ENCODE measurements at places on chromosomes 7 and 10. TPM values are rescaled to one million over a fixed set of nuclear protein-coding genes. Genes with fewer than 3 reads are reported as not detected.
A peak's percentile ranks its signal among the peaks of the same experiment; 100 is the strongest.

DNA sequence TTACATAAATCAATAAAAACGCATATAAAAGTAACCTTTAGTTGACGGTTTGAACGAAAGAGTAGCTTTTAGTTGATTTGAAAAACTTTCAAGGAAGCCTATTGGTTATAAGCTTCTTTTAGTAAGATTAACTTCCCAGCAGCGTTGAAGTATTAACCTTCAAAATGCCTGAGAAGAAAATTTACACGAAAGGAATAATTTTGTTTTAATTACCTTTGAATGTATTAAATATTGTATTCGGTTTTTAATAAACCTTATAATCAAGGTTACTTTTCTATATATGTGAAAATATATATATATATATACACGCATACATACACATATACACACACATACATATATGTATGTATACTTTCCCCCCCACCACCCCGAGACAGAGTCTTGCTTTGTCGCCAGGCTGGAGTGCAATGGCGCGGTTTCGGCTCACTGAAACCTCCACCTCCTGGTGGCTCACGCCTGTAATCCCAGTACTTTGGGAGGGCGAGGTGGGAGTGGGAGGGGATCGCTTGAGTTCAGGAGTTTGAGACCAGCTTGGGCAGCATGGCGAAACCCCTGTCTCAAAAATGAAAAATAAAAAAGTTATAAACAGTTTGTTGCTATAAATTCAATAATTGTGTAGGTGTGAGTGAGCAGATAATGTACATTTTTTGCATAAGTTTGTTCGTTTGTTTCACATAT lies 57.6 kb upstream of the EZH2 start:
- DNase-seq, result peak; percentile 78

GRCh38 chr10:26779176-26779860 lies 81.4 kb downstream of the ABI1 start:
- DNase-seq, result no peak

DNA sequence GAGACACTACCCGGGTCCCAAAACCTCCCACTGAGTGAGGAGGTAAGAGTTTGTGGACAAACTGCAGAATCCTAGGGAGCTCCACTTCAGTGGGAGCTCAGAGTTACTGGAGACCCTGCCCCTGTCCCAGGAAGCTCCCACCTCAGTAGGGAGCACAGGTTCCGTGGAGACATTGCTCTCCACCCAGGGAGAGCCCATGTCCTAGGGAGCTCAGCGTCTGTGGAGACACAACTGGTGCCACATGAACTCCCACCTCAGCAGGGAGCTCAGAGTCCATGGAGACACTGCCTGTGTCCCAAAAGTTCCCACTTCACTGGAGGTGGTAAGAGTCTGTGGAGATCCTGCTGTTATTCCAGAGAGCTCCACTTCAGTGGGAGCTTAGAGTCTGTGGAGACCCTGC lies 6.3 kb downstream of the MYO1G start:
- no peak for DNase-seq

GRCh38 chr7:33186192-33186591 lies 56.8 kb downstream of the BBS9 start:
- DNase-seq, result no peak

- no peak for DNase-seq
Measured at GRCh38 chr10:31741473-31741872, 187.2 kb downstream of the ARHGAP12 start.

DNA sequence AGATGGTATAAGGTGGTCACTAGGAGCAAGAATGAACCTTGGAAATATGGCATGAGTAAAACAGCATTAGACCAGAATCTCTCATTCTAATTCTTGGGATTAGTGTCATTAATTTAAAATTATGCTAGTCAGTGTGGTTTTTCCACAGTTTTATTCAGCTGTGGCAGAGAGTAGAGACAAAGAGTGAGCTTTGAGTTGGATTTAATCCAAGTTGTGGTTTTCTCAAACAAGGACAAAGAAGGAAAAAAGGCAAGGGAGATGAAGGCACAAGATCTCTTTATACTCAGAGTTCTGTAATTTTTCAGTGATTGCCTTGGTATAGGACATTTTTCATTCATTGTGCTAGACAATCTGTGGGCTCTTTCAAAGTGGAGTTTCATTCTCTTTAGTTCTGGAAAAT lies 28.2 kb upstream of the AKAP9 start:
- no peak for DNase-seq

The HKDC1 gene
- total RNA-seq, result 173 TPM

- no peak for DNase-seq
Measured at GRCh38 chr10:47033541-47034270, 122.5 kb downstream of the PTPN20 start.

The NANOS1 gene
- total RNA-seq, result 7.2 TPM

DNA sequence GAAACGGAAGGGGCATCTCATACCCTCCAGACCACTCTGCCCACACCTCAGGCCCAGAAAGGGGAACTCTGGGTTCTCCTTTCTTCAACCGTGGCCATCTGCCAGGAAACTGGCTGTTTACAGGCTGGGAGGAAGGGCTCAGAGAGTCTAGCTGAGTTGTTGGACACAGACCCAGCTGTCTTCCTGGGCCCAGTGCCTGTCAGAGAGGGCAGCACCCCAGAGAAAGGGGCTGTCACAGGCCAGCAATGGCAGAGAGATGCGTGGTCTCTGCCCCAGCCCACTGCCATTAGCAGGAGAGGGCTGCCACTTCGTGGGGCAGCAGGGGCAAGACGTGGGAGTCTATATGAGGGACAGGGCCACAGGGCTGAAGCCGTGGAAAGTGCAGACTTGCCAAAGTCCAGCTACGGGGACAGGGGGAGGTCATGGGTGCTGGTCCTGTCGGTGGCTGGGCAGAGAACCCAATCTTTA lies 11.0 kb downstream of the GRID1 start:
- no peak for DNase-seq

GRCh38 chr10:119762805-119763798 lies 37.3 kb downstream of the INPP5F start:
- no peak for DNase-seq

DNA sequence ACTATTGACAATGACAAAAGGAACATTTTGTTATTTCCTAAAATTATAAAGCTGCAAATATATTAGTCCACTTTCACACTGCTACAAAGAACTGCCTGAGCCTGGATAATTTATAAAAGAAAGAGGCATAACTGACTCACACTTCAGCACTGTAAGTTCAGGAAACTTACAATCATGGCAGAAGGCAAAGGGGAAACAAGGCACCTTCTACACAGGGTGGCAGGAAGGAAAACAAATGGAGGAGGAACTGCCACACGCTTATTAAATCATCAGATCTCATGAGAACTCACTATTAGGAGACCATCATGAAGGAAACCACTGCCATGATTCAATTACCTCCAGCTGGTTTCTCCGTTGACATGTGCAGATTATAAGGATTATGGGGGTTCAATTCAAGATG lies 203.1 kb downstream of the TPK1 start:
- no peak for DNase-seq

DNA sequence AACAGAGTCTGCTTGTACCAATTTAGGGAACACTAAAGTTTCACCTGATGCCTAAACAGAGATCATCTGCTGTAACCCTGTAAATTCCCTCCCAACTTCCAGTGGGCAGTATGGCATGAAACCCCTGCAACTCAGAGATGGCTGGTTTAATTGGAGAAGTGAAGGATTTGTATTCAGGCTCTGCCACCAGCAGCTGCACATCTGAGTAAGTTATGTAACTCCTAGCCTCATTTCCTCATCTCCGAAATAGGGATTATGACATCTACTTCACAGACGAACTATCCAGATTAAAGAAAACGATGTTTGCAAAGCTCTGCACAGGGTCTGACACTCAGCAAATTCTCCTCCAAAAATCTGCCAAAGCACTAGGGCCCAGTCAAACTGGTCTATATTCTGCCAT lies 493.0 kb downstream of the KCNMA1 start:
- DNase-seq, result no peak

The AIMP2 gene
- 73.8 TPM for total RNA-seq

- DNase-seq, result no peak
Measured at GRCh38 chr10:51843966-51844365, 144.6 kb upstream of the CSTF2T start.

Data from PC-9 (cell line).